Activated CD4-positive, alpha-beta T cell treated with anti-CD3 and anti-CD28 coated beads for 36 hours (primary cell): ENCODE measurements at places on chromosomes 4 and X.

DNA sequence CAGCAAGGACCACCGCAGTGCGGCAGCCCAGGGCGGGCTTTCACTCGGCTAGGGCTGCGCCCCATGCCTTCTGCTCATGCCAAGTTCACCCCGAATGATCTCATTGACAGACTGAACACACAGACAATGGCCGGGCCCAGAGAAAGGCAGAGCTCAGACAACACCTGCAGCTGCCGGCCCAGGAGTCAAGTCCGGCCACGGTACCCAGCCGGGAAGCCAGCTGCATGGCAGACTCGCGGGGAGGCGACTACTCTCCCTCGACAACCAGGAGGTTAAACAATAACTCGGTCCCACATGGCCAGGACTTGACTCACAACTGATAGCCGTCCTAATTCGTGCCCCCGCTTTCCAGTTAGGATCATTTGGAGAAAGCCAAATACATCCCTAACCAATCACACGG lies 50.4 kb downstream of the ABLIM2 start:
- no peak overlapping the region for H3K27ac ChIP-seq
- DNase-seq, result no peak
- no peaks in the 10 kb centered on the region for H3K36me3 ChIP-seq

- H3K27ac ChIP-seq, result no peak overlapping the region
- H3K4me3 ChIP-seq, result no peak overlapping the region
- no peaks in the 10 kb centered on the region for H3K27me3 ChIP-seq
- peaks cover 3% of the 10 kb centered on the region for H3K4me1 ChIP-seq
- H3K36me3 ChIP-seq, result no peaks in the 10 kb centered on the region
Measured at GRCh38 chr4:107757864-107758476, 37.9 kb upstream of the PAPSS1 start.

DNA sequence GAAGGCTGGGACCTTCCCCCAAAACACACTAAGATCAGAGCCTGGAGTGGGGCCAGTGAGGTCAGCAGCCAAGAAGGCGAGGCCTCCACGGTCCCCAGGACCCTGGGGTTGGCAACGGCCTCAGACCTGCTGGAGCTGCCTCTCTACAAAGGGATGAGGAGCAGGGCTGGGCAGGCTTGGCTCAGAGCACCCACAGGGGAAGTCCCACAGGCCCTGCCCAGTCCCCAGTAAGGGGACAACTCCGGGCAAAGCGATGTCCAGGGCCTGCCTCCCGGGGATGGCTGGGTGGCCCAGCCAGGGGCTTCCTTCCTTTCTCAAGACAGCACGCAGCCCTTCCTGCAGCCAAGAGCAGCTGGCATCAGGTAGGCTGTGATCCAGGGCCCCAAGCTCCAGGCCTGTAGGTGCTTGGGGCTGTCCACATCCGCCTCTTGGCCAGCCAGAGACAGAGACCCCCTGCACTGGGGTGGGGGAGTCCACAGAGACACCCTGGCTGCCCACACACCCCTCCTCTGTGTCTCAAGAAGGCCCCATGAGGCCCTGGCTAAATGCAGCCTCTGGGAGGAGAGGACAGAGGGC lies 5.7 kb downstream of the MXD4 start:
- H3K4me1 ChIP-seq, result peaks cover 2% of the 10 kb centered on the region
- H3K27ac ChIP-seq, result no peak overlapping the region
- H3K4me3 ChIP-seq, result no peak overlapping the region
- peak; percentile 4 for DNase-seq

- no peaks in the 10 kb centered on the region for H3K36me3 ChIP-seq
- peaks cover 52% of the 10 kb centered on the region for H3K4me1 ChIP-seq
- peak overlapping the region; percentile 35 for H3K4me3 ChIP-seq
- peak overlapping the region; percentile 88 for H3K27ac ChIP-seq
Measured at GRCh38 chrX:136598631-136599030, 49.3 kb upstream of the CD40LG start.

GRCh38 chrX:1743105-1743504 lies 128.2 kb downstream of the ASMT start:
- peaks cover 51% of the 10 kb centered on the region for H3K36me3 ChIP-seq
- H3K27me3 ChIP-seq, result no peaks in the 10 kb centered on the region
- H3K4me3 ChIP-seq, result no peak overlapping the region
- DNase-seq, result no peak
- H3K4me1 ChIP-seq, result no peaks in the 10 kb centered on the region

DNA sequence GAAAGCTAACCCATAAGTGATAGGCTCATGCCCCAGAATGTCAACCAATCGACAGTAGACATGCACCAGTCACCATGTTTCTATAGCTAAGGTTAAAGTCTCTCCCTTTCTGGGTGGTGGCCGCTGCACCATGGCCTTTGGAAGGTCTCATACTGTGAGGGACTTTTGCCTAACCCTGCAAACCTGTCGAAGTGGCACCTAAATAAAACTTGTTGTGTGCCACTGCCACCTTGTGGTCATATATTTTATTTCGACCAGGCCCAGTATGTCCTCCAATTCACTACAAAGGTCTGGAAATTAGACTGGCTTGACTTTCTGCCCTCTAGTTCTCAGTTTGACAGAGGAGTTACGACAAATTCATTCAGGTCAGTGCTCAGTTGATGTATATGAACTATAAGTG lies 163.1 kb downstream of the SMARCA1 start:
- no peaks in the 10 kb centered on the region for H3K27me3 ChIP-seq
- H3K27ac ChIP-seq, result no peak overlapping the region
- peak; percentile 58 for DNase-seq
- H3K4me3 ChIP-seq, result no peak overlapping the region
- no peaks in the 10 kb centered on the region for H3K4me1 ChIP-seq
- no peaks in the 10 kb centered on the region for H3K36me3 ChIP-seq

- H3K27ac ChIP-seq, result no peak overlapping the region
- no peak overlapping the region for H3K4me3 ChIP-seq
- no peaks in the 10 kb centered on the region for H3K36me3 ChIP-seq
- DNase-seq, result no peak
- no peaks in the 10 kb centered on the region for H3K27me3 ChIP-seq
- peaks cover 6% of the 10 kb centered on the region for H3K4me1 ChIP-seq
Measured at GRCh38 chrX:97556359-97556758, 672.7 kb downstream of the RPA4 start.

GRCh38 chr4:73919691-73920090 lies 50.5 kb downstream of the CXCL1 start:
- DNase-seq, result no peak
- H3K4me1 ChIP-seq, result no peaks in the 10 kb centered on the region
- no peaks in the 10 kb centered on the region for H3K36me3 ChIP-seq
- H3K4me3 ChIP-seq, result no peak overlapping the region
- H3K27me3 ChIP-seq, result no peaks in the 10 kb centered on the region

DNA sequence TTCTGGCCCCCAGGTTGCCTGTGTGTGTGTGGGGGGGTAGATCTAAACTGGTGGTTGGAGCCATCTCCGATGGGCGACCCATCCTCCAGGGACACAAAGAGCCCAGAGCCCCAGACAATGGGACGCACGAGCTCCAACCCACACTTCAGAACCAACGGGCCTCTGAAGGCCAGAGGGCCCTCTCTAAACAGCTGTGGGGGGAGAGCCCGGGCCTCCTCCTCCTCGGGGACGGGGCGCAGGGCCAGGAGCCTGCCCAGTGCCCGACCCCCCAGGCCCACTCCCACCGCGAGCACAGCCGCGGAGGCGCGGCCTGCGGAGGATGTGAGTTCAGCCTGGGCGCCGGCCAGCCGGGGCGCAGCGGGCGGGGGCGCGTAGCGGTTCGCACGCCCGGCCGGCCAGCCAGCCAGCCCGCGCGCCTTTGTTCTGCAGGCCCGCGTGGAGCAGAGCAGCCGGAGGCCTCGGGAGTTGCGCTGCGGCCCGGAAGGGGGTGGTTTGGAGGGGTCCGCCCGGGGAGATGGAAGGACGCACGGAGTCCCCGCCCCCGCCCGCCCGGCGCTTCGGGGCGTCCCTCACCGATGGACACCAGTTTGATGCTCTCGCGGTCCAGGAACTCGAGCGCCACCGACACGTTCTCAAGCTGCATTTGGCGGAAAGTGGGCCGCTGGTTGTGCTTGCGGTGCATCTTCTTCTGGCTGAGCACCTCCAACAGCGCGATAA lies 4.0 kb downstream of the FLNA start:
- peak overlapping the region; percentile 91 for H3K27ac ChIP-seq
- H3K36me3 ChIP-seq, result peaks cover 21% of the 10 kb centered on the region
- no peaks in the 10 kb centered on the region for H3K27me3 ChIP-seq
- peak overlapping the region; percentile 86 for H3K4me3 ChIP-seq

- no peaks in the 10 kb centered on the region for H3K36me3 ChIP-seq
- no peaks in the 10 kb centered on the region for H3K4me1 ChIP-seq
- no peak overlapping the region for H3K4me3 ChIP-seq
- DNase-seq, result peak; percentile 34
Measured at GRCh38 chr4:53601251-53601764, 10.0 kb upstream of the LNX1 start.

- no peak overlapping the region for H3K4me3 ChIP-seq
- peaks cover 18% of the 10 kb centered on the region for H3K4me1 ChIP-seq
- no peak overlapping the region for H3K27ac ChIP-seq
- H3K36me3 ChIP-seq, result peaks cover 4% of the 10 kb centered on the region
- H3K27me3 ChIP-seq, result no peaks in the 10 kb centered on the region
- no peak for DNase-seq
Measured at GRCh38 chr4:147833254-147833653, 101.4 kb downstream of the ARHGAP10 start.

DNA sequence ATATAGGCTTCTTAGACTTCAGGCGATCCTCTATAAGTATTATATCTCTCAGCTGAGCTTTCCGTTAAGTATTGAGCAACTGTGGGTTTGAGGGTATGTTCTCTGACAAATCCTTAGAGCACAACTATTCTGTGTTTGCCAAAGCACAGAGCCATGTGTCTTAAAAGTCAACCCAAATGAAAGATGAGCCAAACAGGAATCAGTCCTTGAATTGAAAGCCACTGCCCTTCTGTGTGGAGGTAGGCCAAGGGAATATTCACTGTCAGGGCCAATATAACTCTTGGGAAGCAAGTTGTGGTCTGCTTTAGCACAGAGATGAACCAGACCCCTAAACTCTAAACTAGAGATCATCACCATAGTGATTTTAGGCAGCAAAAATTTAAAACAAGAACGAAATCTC lies 164.0 kb downstream of the STAG2 start:
- H3K4me3 ChIP-seq, result no peak overlapping the region
- H3K27ac ChIP-seq, result no peak overlapping the region
- H3K27me3 ChIP-seq, result no peaks in the 10 kb centered on the region
- H3K4me1 ChIP-seq, result no peaks in the 10 kb centered on the region
- H3K36me3 ChIP-seq, result no peaks in the 10 kb centered on the region

DNA sequence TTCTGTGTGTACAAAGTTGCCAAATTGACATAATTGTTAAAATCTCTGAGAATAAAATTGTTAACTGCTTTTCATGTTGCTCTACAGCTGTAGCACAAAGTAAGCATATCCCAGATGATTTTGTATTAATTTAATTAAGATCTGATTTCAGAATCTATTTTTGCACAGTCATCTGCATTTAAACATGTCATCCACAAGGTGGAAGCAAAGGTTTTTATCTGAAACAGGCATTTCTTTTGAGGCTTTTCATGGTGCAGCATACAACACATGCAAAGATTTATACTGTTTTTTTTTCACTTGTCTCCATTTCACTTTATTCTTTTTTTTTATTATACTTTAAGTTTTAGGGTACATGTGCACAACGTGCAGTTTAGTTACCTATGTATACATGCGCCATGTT lies 51.2 kb downstream of the GC start:
- H3K27ac ChIP-seq, result no peak overlapping the region
- peaks cover 5% of the 10 kb centered on the region for H3K27me3 ChIP-seq
- no peaks in the 10 kb centered on the region for H3K36me3 ChIP-seq
- H3K4me1 ChIP-seq, result no peaks in the 10 kb centered on the region

- H3K27ac ChIP-seq, result no peak overlapping the region
- H3K4me3 ChIP-seq, result no peak overlapping the region
- peaks cover 3% of the 10 kb centered on the region for H3K36me3 ChIP-seq
Measured at GRCh38 chrX:16610121-16610621, 39.8 kb upstream of the S100G start.

DNA sequence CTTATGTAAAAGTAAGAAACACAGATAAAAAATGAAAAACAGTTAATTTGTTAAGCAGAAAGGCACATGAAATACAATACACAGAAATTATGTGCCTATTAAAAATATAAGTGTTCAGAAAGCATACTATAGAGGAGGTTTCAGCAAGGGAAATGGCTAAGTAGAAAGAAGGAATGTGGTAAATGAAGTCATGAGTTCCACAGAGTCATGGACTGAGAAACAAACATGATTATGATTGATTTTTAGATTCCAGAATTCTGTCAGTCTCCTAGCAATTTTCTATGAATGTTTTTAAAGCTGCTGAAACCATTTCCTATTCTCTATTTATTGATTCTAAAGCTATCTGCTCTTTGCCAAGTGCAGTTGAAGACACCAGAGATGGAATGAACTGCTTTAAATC lies 1398.4 kb downstream of the ARAP2 start:
- no peaks in the 10 kb centered on the region for H3K27me3 ChIP-seq
- DNase-seq, result no peak
- no peak overlapping the region for H3K4me3 ChIP-seq
- H3K4me1 ChIP-seq, result no peaks in the 10 kb centered on the region
- no peak overlapping the region for H3K27ac ChIP-seq

GRCh38 chrX:116111497-116111896 lies 59.0 kb upstream of the AGTR2 start:
- no peak for DNase-seq
- no peaks in the 10 kb centered on the region for H3K27me3 ChIP-seq
- H3K36me3 ChIP-seq, result no peaks in the 10 kb centered on the region
- H3K4me3 ChIP-seq, result no peak overlapping the region
- no peaks in the 10 kb centered on the region for H3K4me1 ChIP-seq
- H3K27ac ChIP-seq, result no peak overlapping the region

DNA sequence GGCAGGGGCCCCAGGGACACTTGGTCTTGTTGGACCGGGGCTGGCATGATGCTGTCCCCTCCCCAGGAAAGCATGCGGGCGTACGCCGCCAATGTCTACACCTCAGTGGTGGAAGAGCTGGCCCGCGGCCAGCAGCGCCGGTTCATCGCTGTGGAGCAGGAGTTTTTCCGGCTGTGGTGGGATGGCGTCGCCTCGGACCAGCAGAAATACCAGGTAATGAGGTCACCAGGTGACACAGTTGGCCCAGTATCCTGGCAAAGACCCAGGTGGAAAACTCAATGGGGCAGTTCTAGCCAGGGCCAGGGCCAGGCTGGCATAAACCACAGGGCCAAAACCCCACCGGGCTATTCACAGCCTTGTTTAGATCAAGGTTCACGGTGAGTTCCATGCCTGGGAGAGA lies 1.5 kb downstream of the MAN2B2 start:
- no peak overlapping the region for H3K4me3 ChIP-seq
- no peaks in the 10 kb centered on the region for H3K27me3 ChIP-seq
- DNase-seq, result no peak
- peaks cover 35% of the 10 kb centered on the region for H3K36me3 ChIP-seq
- no peak overlapping the region for H3K27ac ChIP-seq

GRCh38 chr4:131547506-131547981 lies 1601.5 kb upstream of the PCDH10 start:
- H3K4me3 ChIP-seq, result no peak overlapping the region
- H3K27ac ChIP-seq, result no peak overlapping the region
- DNase-seq, result no peak
- H3K36me3 ChIP-seq, result no peaks in the 10 kb centered on the region

GRCh38 chr4:167234316-167234881 lies at the start of gene SPOCK3:
SPOCK3 (minus strand) TSS chr4:167234494.
- H3K36me3 ChIP-seq, result no peaks in the 10 kb centered on the region
- peaks cover 27% of the 10 kb centered on the region for H3K27me3 ChIP-seq

GRCh38 chr4:89243733-89244252 lies 63.8 kb downstream of the GPRIN3 start:
- H3K36me3 ChIP-seq, result peaks cover 22% of the 10 kb centered on the region
- H3K27ac ChIP-seq, result peak overlapping the region; percentile 79
- no peaks in the 10 kb centered on the region for H3K27me3 ChIP-seq
